NCI-H510A treated with DMSO at 0.1 percent for 48 hours (cell line): ENCODE measurements at places on chromosomes 3 and 15.

GRCh38 chr3:106685745-106686144 lies 691.5 kb upstream of the CCDC54 start:
- DNase-seq: no peak

DNA sequence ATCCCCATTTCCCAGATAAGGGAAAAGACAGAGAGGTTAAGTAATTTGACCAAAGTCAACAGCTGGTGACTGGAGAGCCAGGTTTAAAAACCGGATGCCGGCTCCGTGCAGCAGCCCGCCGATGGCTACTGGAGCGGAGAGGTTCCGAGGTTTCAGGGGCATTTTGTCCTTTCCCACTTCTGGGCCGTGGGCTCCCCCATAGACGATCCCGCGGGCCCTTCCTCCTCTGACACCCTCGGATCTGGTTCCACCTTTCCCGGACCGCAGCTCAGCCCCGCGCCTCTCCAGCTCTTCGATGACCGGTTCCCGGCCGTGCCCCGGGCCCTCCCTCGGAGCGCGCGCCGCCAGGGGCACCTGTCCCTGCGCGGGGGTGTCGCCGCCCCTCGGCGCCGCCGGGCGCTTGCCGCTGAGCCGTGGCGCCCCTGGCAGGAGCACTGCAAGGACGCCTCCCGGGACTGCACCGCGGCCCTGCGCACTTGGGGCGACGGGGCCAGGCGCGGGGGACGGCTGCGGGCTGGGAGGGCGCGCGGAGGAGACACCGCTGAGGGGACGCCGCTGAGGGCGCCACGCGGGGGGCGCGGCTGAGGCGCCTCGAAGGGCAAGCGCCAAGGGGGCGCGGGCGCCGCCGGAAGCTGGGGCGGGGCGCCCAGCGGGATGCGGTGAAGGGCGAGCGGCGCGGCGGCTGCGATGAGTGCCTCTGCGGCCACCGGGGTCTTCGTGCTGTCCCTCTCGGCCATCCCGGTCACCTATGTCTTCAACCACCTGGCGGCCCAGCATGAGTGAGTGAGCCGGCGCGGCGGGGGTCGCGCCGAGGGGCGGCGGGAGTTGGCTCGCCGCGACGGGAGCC lies at the start of gene TM6SF1:
TSS of gene TM6SF1 (plus strand) at position 652 of the 847 bp plus-strand sequence. CDS start at position 688, 36 bp downstream.
- no peak for DNase-seq

- DNase-seq: no peak
Measured at GRCh38 chr3:154971341-154971740, 108.8 kb upstream of the MME start.

GRCh38 chr3:73727117-73727821 lies 102.5 kb upstream of the PDZRN3 start:
- no peak for DNase-seq

DNA sequence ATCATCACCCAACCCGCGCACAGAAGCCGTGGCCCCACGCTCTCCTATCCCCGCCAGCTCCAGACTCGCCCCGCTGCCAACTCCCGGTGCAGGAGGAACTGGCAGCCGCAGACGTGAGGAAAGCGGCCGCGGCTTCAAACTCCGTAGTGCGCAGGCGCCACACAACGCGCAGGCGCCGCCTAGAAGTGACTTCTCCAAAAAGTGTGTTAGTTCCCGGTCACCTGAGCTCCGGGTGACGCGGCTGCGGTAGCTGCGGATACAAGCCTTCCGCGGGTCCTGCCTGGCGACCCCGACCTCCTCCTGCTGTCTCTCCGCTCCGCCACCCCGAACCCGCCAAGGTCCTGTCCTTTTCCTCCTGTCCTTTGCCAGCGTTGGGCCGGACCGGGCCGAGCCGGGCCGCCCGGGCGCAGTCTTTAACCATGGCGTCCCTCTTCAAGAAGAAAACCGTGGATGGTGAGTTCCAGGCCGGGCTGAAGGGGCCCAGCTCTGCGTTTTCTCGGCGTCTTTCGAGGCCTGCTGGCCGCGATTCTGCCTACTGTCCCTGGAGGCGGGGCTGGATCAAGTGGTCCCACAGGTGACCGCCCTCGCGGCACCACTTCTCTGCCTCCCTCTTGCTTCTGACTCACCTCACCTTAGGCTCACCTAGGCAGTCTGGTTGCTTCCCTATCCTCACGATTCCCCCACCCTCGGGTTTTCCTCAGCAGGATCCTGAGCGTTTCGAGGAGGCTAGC lies at the start of gene CHMP2B:
TSS of gene CHMP2B (plus strand) at position 206 of the 731 bp plus-strand sequence. CDS start at position 420, 214 bp downstream.
- peak; percentile 66 for DNase-seq

DNA sequence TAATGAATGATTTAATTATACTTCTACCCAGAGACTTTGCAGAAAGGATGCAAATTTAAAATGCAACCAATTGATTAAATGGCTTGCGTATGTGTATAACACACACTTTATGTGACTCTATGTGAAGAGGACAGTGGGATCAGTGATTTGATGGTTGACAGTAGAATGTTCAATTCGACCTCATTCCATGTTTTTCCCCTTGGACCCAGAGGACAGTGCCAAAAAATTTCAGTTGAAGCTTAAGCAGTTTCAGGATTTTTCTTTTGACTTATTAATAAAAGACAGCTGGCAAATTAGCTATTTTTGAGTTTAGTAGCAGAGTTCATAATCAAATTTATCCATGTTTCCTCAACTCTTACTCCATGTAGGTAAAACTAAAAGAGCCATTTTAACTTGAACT lies 742.4 kb upstream of the NR2F2 start:
- no peak for DNase-seq

DNA sequence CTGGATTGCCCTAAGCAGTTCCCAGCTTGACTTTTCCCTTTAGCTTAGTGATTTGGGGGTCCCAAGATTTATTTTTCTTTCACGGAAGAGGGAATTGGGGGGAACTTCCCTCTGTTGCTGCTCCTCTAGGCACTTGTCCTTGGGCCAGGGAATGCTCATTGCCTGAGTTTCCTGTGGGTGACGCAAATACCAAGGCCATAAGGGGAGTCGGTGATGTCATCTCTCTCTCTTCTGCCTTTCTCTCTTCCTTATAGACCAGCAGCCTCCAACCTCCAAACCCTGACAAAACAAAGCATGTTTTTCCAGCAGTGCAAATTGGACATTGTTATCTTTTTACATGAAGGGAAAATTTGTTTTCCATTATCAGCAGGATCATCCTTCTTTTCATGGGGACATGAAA lies 120.2 kb downstream of the ITPR1 start:
- DNase-seq: no peak

- no peak for DNase-seq
Measured at GRCh38 chr3:58058361-58059263, 50.4 kb downstream of the FLNB start.

DNA sequence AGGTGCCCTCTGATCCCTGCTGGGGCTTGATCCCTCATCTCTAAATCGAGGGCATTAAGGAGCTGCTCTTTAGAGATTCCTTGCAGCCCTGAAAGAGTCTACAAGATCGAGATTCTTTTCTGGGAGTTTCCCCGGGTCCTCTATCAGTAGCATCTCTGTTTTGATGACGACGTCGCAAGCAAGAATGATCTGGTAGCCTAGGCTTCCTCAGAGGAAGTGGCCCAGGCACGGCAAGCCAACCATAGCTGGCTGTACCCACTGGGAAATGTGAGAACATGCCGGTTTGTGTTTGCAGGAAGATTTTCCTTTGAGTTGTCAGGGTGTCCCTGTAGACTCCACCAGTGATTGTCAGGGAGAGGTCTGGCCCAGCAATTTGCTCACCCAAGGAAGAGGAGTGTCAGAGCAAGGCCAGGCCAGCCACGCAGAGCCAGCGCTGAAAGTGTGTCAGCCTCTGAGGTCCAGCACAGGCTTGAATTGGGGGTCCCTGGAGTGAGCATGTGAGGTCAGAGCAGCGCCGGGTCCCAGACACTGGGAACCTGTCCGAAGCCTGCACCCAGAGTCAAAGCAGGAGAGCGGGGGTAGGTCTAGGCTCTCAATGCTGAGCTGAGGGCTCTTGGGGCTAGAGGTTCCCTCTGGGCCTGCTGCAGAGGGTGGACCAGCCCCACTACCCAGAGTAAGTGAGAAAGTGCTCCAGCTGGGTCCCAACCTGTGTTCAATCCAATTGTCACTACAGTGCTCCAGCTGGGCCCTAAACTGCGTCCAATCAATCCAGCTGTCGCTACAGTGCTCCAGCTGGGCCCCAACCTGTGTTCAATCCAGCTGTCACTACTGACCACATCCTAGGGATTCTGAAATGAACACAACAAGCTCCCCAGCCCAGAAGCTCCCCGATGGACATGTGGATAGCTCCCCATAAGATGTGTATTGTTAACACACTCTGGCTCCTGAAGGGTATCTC lies 95.7 kb downstream of the CHDH start:
- no peak for DNase-seq

- no peak for DNase-seq
Measured at GRCh38 chr15:70837476-70837875, 16.5 kb downstream of the LARP6 start.

- no peak for DNase-seq
Measured at GRCh38 chr3:42638339-42638842, 15.1 kb upstream of the ZBTB47 start.

- DNase-seq: no peak
Measured at GRCh38 chr3:152156880-152157279, 111.8 kb upstream of the MBNL1 start.

GRCh38 chr3:123089611-123090331 lies 22.9 kb downstream of the PDIA5 start:
- no peak for DNase-seq
